ENCODE measurements at places on chromosomes 3 and 15. TPM values are rescaled to one million over a fixed set of nuclear protein-coding genes. Genes with fewer than 3 reads are reported as not detected.

Gene FMN1
- 0.25 TPM for total RNA-seq

Gene TPRG1
- 0.38 TPM for total RNA-seq

Gene ZNF662
- total RNA-seq: not detected

Gene CAV3
- not detected for total RNA-seq

Gene STIMATE
- total RNA-seq: 10.0 TPM

Gene IGSF11
- total RNA-seq: 4.4 TPM
